NCI-H1930 (cell line): ENCODE measurements at places on chromosomes 12 and 14.

- DNase-seq, result no peak
Observed at GRCh38 chr14:93727039-93727740, 61.1 kb downstream of the PRIMA1 start.

DNA sequence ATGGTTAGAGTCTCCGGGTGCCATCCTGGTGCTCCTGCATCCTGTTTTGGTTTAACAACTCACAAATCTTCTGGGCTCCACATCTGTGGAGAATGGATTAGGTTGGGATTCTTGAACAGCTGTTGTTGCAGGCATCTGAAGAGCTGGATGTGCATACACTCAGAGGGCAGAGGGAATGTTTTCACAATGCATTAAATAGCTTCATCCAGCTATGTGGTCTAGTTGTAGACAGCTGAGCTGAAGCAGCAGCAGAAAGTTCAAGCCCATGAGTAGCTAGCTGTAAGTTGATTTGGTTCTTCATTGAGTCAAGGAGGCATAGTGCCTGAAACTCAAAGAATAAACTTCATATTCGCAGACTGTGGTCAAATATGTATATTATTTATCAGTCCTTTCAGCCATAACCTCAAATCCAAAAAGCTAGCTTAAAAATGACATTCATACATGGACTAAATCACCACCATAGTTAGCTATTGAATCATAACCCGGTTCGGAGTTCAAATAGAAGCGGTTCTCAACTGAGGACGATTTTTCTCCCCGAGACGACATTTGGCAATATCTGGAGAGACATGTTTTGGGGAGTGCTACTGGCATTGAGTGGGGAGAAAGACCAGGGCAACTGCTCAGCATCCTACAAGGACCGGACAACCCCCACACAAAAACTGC is 858 bp upstream of the ANKRD13A start:
- no peak for DNase-seq

DNA sequence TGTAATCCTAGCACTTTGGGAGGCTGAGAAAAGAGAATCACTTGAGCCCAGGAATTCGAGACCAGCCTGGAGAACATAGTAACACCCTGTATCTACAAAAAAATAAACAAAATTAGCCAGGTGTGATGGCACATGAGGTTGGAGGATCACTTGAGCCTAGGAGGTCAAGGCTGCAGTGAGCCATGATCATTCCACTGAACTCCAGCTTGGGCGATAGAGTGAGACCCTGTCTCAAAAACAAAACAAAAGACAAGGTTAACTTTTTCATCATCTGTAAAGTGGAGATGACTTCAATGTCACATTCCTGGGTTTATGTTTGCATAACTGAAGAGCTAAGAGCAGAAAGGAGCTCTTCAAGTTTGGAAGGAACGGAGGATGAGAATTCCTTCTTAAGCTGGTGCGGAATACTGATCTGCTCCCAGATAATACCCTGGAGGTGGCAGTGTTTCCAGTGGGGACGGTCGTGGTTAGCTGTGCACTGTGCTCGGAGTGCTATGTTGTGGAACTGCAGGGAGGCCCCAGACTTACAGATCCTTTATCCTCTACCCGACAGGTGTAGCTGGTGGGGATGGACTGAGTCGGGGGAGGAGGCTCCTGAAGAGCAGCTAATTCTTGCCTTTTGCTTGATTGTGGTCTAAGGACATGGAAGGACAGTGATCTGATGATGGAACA is 22.5 kb upstream of the BICD1 start:
- DNase-seq, result no peak

GRCh38 chr12:64510667-64511066 is 58.7 kb downstream of the TBK1 start:
- no peak for DNase-seq

DNA sequence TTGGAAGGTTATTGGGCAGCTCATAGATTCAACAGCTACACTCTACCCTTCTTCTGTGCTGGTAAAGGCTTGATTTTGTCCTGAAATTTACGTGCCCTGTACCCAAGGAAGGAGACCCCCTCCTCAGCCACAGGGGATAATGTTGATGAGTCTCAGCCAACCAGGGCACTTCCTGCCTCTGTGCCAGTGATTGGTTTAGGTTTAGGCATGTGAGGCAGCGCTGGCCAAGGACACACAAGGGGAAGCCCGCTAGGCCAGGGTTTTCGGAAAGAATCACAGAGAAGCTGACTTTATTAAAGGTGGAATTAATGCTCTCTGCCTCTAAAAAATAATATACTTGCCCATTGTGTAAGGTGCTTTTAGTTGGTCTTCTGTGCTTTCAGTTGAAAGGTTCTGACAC is 15.4 kb upstream of the CTDSP2 start:
- DNase-seq, result no peak

DNA sequence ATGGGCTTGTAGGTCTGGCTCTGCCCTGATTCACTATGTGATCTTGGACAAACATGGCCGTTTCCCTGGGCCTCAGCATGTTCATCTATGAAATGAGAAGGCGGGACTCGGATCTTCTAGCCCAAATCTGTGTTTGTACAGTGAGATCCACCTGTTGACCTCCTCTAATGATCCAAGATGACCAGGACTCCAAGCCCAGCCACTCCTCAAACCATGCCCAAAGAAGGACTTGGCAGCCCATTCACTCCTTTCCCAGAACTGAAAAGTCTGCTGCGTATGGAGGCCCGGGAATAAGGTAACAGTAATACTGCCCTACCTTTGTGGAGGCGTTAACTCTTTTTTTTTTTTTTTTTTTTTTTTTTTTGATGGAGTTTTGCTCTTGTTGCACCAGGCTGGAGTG is 39.9 kb downstream of the APPL2 start:
- DNase-seq, result no peak

DNA sequence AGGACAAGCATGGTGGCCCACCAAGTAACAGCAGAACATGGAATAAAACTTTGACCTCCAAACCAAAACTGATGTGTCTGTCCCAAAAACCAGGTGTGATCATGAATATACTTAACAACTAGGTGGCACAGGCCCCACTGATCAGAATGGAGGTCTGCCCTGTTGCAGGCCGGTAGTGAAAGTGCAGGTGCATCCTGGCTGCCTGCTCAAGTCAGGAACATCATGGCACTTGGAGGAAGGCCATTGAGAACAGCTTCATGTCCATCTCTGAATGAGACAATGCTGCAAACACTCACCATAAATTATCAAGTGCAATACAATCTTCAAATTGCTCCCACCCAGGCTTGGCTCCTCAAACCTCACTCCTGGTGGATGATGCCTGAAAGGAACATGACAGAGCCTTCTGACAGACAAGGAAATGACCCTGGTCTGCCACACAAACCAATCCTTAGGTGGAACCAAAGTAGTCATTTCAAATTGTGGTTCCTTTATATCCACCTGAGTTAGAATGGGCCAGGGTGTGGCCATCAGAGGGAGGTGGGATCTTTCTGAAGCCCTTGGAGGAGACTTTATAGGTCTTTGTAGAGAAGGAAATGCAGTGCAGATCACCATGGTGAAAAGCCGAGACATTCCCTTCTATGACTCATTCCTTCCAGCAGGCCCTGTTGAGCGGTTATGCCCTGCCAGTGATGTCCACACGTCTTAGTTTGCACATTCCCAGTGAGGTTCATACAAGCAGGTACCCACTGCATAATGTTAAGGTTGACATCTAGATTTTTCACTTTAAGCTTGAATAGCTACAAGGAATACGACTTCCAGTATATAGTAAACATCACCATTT is 36.0 kb downstream of the EGLN3 start:
- no peak for DNase-seq

GRCh38 chr14:96109596-96110355 is 70.6 kb downstream of the C14orf132 start:
- no peak for DNase-seq

DNA sequence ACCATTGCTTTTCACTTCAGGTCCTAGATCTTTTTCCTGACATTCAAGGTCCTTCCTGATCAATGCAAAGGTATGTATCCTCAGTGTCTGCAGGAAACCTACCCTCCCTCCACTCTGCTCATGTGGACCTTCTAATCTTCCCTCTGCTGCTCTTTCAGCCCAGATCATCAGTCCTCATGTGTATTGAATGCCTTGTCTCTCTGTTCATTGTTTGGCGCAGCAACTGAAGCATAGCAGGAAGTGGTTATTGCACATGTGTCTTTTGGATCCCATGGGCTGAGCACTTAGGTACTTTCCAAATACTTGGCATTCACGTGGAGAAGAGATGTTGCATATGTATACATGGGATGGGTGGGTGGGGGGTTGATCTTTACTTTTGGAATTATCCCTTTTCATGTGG is 4.3 kb upstream of the NIN start:
- DNase-seq, result no peak

DNA sequence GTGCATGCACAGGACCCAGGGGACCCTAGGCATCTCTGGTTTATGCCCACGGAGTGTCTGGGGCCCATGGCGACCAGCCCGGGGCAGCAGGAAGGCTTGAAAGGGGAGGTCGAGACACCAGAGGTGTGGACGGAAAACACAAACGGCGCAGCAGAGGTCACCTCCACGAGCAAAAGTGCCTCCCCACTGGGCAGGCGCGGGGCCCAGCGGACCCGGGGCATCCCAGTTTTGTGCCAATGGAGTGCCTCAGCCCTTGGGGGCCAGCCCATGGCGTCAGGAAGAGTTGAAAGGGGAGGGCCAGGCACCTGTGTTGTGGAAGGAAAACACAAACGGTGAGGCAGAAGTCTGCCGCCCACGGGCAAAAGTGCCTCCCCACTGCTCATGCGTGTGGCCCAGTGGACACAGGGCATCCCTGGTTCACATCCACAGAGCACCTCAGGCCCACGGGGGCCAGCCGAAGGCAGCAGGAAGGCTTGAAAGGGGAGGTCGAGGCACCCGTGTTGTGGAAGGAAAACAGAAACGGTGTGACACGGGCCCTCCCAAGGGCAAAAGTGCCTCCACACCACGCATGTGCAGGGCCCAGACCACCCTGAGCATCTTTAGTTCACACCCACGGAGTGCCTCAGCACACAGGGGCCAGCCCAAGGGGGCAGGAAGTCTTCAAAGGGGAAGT is 378.8 kb downstream of the ALG10 start:
- no peak for DNase-seq

DNA sequence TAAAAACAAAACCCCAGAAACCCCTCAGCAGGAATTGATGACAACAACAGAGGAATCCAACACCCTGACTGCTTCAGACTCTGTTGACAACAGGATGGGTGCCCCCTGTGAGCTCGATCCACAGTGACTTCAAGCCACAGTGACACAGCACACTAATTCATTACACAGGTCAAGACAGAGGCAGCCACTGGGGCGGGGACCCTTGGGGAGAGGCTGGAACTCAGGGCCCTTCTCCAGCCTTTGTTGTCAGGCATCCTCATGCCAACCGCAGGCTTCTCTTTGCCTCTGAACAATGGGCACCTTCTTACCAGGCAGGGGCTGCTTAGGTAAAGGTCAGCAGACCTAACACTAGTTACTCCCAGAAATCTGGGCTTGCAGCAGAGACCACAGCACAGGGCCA is 37.6 kb downstream of the ACADS start:
- no peak for DNase-seq

- no peak for DNase-seq
Observed at GRCh38 chr12:22740656-22741355, 115.8 kb downstream of the ETNK1 start.

DNA sequence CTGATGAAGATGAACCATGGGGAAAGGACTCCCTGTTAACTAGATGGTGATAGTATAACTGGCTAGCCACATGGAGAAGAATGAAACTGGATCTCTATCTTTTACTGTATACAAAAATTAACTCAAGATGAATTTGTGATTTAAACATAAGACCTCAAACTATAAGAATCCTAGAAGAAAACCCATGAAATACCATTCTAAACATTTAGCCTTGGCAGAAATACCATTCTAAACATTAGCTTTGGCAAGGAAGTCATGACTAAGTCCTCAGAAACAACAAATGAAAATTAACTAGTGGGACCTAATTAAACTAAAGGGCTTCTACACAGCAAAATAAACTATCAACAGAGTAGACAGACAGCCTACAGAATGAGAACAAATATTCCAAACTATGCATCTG is 28.4 kb upstream of the NOVA1 start:
- DNase-seq, result no peak

GRCh38 chr12:116122628-116123027 is 154.9 kb downstream of the MED13L start:
- no peak for DNase-seq

- DNase-seq, result no peak
Observed at GRCh38 chr14:39367387-39367751, 64.9 kb downstream of the FBXO33 start.

- peak; percentile 39 for DNase-seq
Observed at GRCh38 chr14:67526676-67527459, 6.2 kb upstream of the PLEKHH1 start.
